ENCODE measurements at places on chromosomes 3 and 15.

GRCh38 chr3:175224051-175224450, 364.9 kb downstream of the NAALADL2 start:
- DNase-seq = no peak

- DNase-seq = no peak
Measured at GRCh38 chr3:18751514-18751913, 326.4 kb upstream of the SATB1 start.

- no peak for DNase-seq
Measured at GRCh38 chr3:67831262-67831661, 176.8 kb upstream of the SUCLG2 start.

DNA sequence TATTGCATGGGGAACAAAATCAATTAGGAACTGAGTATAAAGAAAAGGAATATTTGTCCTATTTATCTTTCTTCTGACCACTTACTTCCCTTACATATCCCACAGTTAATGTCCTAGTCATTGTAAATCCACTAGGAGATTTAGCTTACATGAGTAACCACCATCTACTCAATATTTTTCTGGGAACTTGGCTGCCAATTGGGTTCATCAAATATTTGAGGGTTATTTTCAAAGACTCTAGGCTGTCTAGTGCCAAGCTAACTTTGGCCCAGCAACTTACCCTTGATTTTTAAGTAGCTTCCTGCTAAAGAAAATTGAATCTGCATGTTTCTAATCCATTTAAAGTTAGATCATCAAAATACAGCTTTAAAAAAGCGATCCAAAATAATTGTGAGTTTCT, 362.5 kb upstream of the EPHA3 start:
- no peak for DNase-seq

DNA sequence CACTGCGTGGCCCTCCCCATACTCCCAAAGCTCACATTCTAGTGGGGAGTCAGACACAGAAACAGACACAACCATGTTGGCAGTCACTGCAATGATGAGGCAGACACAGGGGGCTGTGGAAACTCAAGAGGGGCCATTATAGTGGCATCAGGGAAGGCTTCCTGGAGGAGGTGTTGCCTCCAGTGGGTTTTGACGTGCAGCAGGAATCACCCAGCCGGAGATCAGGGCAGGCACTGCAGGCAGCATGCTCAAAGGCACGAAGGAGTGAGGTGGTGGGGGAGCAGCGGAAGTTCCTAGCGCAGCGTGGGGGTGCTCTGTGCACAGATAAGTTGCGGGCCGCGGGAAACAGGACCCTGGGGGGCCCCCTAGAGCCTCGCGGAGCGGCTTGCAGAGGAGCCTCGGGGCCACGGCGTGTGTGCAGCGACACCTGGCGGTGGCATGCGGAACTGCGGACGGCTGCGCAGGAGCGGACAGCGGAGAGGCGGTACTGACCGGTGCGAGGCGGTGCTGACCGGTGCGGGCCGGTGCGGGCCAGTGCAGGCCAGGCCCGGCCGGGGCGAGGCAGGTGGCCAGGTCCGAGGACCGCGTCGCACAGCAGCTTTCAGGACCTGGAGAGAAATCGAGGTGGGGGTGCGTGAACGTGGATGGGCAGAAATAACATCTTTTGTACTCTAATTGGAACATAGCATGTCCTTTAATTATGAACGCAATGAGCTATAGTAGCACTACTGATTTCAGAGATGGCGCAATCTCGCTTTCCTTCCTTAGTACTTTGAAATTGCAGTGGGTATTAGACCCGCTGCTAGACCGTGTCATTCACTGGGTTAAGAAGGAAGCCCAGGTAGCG, 101.5 kb downstream of the FBLN2 start:
- peak; percentile 76 for DNase-seq

- DNase-seq = no peak
Measured at GRCh38 chr3:193342551-193342950, 36.0 kb downstream of the ATP13A5 start.

GRCh38 chr3:16884748-16885592, at the start of gene PLCL2:
Gene PLCL2 (plus strand): TSS chr3:16884955. CDS start chr3:16885040, 85 bp downstream.
- peak; percentile 63 for DNase-seq

DNA sequence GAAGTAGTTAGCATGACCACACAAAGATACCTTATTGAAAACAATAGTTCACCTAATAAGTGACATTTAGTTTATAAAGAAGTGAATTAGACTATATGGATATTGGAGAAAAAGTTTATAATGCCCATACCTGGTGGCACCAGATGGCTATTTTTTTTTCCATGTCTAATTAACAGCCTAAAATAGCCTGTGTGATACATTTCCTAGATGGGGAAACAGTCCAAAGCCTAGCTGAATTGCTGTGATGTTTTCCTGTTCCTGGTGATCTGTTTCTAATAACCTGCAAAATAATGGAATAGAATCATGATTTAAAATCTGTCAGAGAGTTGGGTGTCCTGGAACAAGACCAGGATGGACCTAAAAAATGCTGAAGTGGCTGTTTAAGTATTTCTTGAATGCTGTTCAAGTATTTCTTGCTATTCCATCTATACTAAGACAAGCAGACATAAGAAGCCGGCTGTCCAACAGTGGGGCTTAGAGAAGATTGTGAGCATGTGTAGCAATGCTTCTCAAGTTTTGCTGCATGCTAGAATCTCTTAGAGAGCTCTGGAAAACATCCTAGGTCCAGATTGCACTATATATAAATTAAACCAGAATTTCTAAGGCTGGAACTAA, 31.3 kb downstream of the LRRC3B start:
- no peak for DNase-seq

GRCh38 chr3:45777111-45777745, 19.1 kb downstream of the SLC6A20 start:
- DNase-seq = no peak

DNA sequence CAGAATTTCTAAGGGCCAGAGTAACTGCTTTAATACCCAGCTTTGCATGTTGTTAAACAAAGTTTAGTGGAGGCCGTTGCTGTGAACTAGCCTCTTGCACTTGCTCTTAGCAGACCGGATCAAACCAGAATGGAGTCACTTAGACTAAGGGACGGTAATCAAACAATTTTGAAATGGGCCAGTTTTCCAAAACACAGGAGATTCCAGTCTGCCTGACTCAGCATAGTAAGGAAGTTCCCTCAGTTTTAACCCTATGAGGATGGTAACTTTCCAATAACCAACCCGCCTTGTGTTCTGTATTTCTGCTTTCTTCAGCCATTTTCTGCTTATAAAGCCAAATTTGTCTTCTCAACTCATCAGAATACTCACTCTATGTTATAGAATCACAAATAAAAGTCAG, 77.2 kb upstream of the WDR72 start:
- DNase-seq = no peak

- no peak for DNase-seq
Measured at GRCh38 chr15:84643838-84644237, 10.2 kb downstream of the WDR73 start.

DNA sequence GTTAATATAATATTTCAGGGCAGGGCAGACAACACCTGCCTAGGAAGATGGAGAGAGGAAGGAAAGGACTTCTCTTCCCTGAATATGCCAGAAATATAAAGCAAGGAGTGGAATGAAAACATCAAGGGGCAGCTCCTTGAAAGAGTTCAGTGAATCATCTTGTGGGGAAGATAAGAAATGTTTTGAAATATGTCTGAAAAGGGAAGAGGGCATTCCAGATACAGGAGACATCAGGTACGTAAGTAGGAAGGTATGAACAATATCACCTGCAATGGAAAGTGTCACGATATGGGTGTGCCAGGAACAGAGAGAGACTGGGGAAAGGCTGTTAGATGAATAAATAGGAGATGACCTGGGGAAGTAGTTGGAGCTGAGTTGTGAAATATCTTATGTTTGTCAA, 75.8 kb upstream of the WDR72 start:
- no peak for DNase-seq

DNA sequence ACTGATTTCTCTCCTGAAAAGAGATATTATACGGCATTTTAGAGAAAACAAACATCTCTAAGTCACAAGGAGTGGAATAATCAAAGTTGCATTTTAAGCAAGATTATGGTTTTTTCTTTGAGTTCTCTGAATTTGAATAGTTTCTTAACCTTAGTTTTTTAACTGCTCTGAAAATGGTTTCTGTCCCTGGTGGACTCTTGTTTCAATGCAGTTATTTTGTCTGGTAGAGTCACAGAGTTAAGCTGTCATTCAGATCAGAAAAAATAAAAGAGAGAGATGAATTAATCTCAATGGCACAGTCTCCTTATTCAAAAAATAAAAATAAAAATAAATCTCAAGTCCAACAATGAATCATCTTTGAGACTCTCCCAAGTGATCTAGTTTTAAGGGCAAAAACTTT, 19.0 kb downstream of the AGTR1 start:
- no peak for DNase-seq

GRCh38 chr3:58130591-58130990, 80.2 kb downstream of the DNASE1L3 start:
- DNase-seq = no peak

DNA sequence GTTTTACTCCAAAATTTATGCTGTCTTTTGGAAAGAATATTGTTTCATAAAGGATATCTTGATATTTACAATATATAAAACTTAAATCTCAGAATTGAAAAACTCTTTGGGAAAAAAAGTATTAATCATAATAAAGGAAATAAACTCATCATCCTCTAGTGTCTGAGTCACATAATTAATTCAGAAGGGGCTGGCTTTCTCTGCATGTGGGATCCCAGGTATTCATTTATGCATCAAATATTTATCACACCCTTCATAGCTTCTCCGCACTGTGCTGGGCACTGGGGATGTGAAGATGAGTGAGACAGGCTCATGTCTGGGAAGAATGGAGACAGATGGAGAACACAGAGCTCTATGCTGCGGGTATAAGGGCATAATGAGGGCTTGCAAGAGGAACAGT, 65.6 kb downstream of the CCNL1 start:
- peak; percentile 57 for DNase-seq

DNA sequence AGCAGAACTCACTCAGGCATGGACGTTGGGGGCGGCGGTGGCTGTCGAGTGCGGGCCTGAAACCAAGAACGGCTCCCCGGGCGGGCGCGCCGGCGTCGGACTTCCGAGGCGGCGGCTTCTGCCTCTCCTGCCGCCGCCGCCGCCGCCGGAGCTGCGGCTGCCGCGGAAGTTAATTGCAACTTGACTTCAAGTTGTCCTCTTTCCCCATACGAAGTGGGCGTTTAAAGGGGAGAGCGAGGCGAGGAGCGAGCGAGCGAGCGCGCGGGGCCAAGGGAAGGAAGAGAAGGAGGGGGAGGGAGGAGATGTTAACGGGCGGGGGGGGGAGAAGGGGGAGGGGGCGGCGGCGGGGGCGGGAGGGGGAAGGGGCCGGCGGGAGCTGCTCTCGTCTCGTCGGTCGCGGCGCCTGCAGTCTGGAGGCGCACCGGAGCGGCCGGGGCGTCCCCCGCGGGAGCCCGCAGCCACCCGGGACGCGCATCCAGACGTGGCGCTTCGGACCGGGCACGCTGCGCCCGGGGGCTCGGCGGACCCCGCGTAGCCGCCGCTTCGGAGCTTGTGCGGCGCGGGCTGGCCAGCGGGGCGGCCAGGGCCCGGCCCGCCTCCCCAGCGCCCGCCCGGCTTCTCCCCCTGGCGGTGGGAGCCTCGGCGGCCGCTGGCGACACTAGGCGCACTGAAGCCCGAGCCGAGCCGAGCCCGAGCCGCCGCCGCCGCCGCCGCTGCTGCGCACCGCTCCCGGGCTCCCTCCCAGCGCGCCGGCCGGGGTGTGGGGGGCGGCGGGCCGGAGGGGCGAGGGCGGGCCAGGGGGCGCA, 19.7 kb upstream of the SATB1 start:
- peak; percentile 50 for DNase-seq

DNA sequence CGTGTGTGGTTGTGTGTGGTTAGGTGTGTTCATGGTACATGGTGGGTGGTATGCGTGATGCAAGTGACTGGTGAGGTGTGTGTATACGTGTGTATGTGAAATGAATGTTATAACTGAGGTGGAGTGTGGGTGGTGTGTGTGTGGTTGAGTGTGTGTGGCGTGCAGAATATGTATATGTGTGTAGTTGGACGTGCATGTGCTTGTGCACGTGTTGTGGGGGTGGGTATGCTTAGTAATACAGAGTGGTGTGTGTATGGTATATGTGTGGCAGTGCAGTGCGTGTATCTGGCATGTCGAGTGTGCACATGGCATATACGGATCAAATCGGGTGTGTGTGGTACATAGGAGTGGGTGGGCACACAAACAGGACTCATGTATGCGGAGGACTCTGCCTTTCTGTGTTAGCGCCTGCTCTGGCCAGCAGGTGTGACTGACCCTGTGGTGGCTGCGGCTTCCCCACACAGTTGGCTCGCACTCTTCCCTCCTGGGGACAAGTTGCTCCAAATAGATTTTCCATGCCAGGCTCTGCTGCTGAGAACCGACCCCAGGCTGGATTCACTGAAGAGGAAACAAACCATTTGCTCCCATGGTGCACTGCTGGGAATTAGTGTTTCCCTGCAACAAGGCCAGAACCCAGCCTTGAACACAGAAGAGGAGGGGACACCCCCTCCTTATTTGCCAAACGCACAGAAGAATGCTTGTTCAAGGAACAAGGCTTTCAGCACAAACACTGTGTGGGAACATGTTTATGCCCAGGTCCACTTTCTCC, 1.2 kb upstream of the C3orf70 start:
- DNase-seq = no peak

DNA sequence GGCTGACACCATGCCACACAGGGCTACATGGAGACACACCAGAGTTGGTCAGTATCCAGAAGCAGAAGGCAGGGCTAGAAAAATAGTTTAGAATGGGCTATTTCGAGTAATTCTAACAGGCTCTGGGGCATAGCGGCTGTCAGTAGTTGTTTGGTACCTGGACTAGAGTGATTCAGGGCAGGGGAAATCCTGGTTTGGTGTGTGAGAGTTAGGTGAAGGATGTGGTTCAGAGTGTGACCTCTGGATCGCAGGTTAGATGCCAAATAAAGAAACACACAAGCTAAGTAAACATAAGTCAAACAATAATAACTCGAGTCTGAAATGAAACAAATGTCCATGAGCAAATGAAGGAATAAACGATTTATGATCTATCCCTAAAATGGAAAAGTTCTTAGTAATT, 31.5 kb downstream of the CNTN3 start:
- DNase-seq = no peak

- no peak for DNase-seq
Measured at GRCh38 chr15:86278586-86278985, 198.9 kb downstream of the AGBL1 start.

DNA sequence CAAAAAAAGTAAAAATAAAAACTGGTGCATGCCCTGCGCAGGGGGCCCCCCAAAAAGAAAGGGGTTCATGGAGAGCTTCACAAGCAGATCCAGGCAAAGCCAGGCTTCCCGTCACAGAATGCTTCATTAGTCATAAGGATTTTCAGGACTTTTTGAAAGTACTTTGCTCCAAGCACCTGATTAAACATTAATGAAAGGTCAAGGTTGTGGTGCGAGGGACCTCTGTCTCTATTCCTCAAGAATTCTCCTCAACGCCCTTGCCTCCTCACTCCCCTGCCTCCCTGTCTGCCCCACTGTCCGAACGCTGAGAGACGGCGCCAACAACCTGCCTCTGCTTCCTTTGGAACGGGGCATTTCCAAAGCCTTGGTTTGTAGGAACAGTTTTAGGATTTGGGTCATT, 240.1 kb upstream of the IGF1R start:
- no peak for DNase-seq

DNA sequence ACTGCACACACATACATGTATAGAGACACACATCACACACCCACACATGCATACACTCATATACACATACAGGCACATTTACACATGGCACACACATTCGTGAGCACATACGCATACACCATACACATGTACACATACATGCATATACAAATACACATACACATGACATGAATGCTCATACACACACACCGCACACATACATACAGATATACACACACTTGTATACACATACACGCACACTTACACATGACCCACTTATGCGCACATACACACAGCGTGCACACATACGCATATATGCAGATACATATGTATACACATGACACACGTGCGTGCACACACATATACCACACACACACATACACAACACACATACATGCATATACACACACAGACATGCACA, 162.7 kb downstream of the LRRK1 start:
- no peak for DNase-seq
